ENCODE measurements at places on chromosomes 4 and X.

- DNase-seq, result no peak
Observed at GRCh38 chrX:152946681-152947080, 47.2 kb downstream of the PNMA5 start.

DNA sequence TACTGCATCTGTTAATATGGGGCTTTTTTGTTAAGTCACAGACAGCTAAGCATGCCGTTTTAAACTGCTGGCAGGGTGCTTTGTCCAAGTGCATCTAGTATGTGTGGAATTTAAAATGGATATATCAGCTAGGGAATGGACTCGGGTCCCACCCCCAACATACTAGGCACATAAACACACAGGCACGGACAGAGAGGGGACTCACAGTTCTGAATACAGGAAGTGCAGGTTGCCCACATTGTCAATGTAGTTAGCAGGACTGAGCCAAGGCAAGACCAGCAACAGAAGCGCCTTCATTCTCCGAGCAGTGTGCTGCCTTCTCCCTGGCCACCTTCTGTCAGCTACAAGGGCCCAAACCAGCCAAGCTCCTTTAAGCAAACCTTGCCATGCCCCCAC lies 33.6 kb downstream of the LNX1 start:
- DNase-seq, result no peak

DNA sequence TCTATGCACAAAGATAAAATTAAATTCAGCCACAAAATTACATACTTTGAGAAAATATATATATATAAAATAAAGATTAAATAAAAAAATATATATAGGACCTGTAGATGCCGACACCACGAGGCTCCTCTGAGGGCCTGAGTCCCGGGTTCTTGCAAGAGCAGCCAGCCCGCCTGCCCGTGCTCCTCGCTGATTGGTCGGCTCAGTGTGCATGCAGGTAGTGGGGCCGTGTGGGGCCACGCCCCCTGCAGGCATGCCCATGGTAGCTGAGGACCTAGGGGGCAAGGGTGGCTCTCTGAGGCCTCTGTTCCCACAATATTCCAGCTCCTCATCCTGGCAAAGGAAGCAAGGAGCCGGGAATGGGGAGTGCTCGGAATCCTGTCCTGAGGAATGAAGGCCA lies 80.5 kb upstream of the AMELX start:
- DNase-seq, result no peak

- no peak for DNase-seq
Observed at GRCh38 chr4:99395595-99396364, 39.4 kb downstream of the ADH7 start.

- no peak for DNase-seq
Observed at GRCh38 chr4:140163029-140163810, 9.2 kb upstream of the MAML3 start.

DNA sequence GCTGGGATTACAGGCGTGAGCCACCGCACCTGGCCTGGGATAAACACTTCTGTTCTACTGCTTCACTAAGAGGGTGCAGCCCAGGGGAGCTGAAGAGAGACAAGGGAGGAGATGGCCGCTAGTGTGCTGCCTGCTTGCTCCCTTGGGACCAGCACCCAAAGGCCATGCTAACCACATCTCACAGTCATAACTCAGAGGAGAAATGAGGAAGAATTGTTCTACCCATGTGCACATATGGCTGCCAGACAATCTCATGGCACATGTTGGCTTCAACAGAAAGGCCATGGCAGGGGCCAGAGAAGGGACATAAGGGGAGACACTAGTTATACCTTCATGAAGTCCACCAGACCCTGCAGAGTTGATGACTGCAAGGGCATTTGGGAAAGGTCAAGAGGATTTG lies 22.4 kb downstream of the CLDN22 start:
- no peak for DNase-seq

DNA sequence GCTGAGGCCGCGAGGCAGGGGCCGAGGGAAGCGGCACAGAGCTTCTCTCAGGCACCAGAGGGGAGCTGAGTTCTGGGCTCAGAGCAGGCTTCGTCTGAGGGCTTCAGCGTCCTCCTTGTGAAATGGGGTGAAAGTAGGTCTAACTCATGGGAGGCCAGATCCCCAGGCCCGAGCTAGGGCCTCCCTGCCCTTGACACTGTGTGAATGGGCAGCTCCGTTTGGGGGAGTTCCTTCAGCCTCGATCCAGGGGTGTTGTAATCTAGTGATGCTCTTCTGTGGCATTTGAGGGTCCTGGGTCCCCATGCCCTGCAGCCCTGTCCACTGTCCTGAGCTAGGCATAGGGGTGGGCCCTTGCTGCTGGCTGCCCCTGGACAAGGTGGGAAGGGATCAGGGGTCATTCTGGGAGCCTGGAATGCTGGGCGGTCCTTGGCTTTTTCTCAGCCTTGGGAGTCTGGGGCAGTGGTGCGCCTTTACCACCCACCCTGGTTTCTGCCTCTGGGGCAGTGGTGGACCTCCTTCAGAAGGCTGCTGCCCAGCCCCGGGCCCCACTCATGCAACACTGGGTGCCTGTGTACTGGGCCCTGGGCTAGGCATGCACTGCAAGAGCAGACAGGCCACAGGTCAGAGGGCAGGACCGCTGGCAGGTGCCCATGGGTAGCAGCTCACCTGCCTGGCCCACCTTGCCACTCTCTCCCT lies 4.1 kb downstream of the SH3BP2 start:
- no peak for DNase-seq

All from activated CD4-positive, alpha-beta T cell treated with anti-CD3 and anti-CD28 coated beads, Interleukin-2, amount 50 U/mL, for 4 hours (primary cell).